ENCODE measurements at places on chromosomes 3 and 15.

- DNase-seq, result no peak
Measured at GRCh38 chr3:100103558-100104441, 10.5 kb downstream of the FILIP1L start.

DNA sequence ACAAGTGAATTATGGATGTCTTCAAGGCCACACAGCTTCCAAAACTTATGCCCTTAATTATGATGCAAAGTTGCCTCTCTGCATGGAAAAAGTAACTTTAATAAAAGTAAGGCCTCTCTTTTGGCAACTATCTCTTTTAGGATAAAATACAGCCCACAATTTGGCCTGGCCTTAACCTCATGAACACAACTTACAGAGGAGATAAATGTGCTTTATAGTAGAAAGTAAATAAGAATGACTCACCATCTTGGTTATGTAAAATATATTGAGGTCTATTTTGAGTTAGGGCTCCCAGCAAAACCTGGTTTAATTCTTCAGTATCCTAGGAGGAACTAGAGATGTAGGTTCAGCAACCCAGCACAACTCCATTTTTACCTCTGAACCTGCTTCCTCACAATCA lies 164.0 kb downstream of the ROBO2 start:
- DNase-seq, result no peak

- no peak for DNase-seq
Measured at GRCh38 chr3:9778143-9779074, 8.7 kb upstream of the CAMK1 start.

- DNase-seq, result no peak
Measured at GRCh38 chr15:101305820-101306255, 10.8 kb upstream of the SNRPA1 start.

GRCh38 chr3:114155370-114155821 lies 23.5 kb downstream of the DRD3 start:
- DNase-seq, result no peak

DNA sequence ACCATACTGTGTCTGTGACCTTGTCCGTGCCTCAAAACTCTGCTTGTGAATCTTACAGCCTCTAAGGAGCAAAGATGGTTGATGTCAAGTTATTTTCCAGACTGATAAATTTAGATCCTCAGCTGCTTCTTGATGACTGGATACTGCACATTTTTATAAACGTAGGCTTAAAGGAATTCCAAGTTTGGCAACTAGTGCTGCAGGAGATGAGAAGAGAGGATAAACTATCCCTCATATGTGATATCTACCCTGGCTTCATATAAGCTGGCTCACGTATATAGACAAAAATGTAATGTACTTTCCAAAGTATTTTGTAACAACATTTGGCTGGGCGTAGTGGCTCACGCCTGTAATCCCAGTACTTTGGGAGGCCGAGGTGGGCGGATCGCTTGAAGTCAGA lies 89.6 kb downstream of the GMPS start:
- no peak for DNase-seq
